Activated T-helper 17 cell treated with anti-CD3 and anti-CD28 coated beads, Interleukin-2, amount 50 U/mL, for 72 hours (primary cell): ENCODE measurements at places on chromosomes 7 and 10.
A peak's percentile ranks its signal among the peaks of the same experiment; 100 is the strongest.

GRCh38 chr10:104268713-104269645, at the start of gene GSTO2:
Gene GSTO2 (plus strand): TSS chr10:104269184. CDS start chr10:104274916, 5,732 bp downstream.
- peak; percentile 85 for ATAC-seq

DNA sequence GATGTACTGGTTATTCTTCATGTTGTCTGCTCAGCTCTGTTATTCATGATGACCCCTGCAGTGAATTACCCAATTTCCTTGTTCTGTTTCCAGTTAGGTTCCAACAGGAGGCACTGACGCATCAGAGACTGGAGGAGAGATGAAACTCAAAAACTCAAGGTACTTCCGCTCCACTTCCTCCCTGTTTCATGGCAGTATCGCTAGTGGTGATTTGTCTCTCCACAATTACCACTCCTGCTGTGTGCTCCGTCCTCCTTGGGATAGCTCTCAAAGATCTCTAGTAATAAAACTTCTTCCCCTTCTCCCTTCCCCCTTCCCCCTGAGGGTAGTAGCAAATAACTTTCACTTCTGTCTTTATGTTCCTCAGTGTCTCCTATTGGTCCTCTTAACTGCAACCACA, 107.4 kb upstream of the ABCB5 start:
- no peak for ATAC-seq

- ATAC-seq, result peak; percentile 32
Observed at GRCh38 chr10:123135415-123136141, at the start of gene HMX3. Gene HMX3 (plus strand): TSS chr10:123135970. CDS start chr10:123136051, 81 bp downstream.

DNA sequence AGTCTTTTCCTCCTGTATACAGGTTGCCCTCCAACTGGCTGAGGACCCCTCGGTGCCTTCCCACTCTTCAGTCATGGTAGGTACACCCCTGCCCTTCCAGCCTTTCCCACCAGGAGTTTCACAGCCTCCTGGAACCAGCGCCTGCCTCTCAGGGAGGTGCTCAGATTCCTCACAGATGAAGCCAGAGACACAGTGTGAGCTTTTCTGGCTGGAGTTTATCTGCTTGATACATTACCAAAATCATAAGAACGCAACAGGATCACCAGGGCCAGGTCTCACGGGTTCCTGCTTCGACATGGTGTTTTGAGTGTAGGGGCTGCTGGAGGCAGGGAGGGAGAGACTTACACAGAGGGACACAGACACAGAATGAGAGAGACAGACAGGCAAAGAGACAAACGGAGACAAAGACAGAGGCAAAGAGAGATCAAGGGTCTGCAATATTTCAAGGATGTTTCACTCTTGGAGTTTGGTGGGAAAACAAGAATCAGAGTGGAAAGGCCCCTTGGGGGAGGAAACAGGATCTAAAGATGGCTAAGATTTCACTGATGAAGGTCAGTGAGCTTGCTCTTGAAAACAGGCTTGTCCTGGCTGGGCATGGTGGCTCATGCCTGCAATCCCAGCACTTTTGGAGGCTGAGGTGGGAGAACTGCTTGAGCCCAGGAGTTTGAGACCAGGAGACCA, 6.5 kb upstream of the INMT start:
- no peak for ATAC-seq

DNA sequence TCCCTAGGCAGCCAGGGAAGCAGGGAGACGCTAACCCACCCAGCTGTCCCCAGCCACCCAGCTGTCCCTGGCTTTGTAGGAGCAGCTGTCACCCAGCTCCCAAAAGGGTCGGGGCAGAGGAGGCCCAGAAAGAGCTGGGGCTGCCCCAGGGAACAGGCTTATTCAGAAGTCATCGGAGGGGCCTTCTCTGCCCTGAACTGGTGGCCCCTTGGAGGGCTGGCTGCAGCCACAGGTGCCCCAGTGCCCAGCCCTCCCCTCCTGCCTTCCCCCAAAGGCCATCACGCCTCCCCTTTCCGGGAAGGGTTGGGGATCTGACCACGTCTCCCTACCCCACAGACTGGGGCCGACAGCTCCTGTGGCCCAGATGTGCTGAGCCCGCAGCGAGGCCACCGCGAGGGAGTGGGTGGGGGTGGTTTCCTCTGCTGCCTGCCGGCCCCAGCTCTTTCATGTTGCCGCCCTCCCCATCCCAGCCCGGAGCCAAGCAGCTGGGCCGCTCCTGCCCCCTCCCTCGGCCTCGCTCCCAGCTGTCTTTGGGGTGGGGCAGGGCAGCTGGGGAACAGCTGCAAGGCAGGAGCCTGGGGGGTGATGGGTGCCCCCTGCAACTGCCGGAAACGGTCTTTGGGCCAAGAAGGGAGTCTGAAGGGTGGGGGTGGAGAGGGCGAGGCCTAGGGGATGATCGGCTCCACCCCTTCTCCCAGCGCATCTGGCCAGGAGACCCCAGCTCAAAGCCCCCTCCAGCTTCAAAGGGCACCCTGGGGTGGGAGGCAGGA, 16.8 kb downstream of the TRIM8 start:
- ATAC-seq, result peak; percentile 88

GRCh38 chr10:112382515-112383235, 8.8 kb downstream of the ACSL5 start:
- no peak for ATAC-seq

DNA sequence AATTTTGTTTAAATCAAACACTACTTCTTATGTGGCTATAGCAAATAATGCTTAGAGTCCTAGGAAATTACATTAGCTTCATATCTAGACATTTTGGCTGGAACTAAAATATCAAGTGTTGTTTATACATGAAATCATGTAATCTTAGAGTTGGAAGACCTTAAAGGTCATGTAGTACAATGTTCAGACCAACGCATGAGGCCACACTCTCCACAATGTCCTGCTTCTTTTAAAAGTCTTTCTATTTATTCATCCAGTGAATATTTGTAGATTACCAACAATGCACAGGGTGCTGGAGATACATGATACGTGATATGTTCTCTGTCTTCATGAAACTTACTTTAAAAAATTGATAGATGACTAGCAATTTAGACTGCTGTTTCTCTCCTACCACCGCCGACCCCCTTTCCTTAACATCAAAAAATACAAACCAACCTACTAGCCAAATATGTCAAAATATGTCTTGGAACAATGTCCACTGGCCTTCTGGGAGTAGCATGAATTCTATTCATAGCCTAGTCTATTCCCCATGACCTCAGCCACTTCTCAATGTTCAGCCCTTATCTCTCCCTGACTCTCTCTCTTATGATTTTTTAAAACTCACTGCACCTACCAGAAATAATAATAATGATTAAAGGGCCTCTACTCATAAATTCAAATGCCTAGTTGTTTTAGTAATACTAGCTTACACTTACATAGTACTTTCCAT, 59.5 kb upstream of the CAV2 start:
- no peak for ATAC-seq

DNA sequence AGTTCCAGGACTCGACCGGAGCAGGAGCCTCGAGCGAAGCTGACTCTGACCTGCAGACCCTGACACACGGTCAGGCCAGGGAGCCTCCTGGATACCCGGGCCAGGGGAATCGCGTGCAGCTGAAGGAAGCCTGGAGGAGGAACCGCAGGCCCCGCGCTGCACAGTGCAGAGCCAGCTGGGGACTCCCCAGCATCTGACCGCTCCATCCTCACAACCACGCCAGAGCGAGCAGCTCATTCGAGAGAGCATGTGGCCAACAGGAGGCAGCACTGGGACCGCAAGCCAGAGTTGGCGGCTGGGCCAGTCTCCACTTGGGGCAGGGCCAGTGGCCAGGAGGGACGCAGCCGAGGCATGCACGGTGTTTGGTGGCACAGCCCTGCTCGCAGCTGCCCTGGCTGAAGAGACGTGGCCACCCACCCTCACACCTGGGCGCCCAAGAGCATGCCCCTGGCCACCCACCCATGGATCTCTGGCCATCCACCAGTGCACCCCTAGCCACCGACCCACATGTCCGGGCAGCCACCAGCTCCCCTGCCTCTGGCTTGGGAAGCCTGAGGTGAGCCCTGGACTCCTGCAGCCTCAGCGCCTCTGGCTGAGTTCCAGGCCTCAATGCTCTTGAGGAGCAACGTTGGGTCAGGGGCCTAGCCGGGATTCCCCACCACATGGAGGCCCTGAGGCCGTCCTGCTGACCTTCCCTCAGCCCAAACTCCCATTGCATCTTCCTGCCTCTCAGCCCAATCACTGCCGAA, 213.9 kb downstream of the ELFN1 start:
- no peak for ATAC-seq
